HT1080 (cell line): ENCODE measurements at places on chromosomes 1 and 21. TPM values are rescaled to one million over a fixed set of nuclear protein-coding genes. Genes with fewer than 3 reads are reported as not detected.

The AMPD1 gene
- not detected in 2 replicates for total RNA-seq

The SELENBP1 gene
- total RNA-seq, result not detected in 2 replicates

The TAS1R1 gene
- not detected in 2 replicates for total RNA-seq

The SYCP1 gene
- not detected in 2 replicates for total RNA-seq

The FCRL2 gene
- total RNA-seq, result not detected in 2 replicates

The ARHGEF19 gene
- not detected in 2 replicates for total RNA-seq

The ERICH3 gene
- total RNA-seq, result 0.05 TPM in 1 of 2 replicates, not detected in the other

The TNNT2 gene
- not detected in 2 replicates for total RNA-seq

The CRB1 gene
- not detected in 2 replicates for total RNA-seq
